Activated T-cell treated with anti-CD3 and anti-CD28 coated beads, Interleukin-2, amount 50 U/mL, for 24 hours (primary cell): ENCODE measurements at places on chromosomes 1 and 21.

DNA sequence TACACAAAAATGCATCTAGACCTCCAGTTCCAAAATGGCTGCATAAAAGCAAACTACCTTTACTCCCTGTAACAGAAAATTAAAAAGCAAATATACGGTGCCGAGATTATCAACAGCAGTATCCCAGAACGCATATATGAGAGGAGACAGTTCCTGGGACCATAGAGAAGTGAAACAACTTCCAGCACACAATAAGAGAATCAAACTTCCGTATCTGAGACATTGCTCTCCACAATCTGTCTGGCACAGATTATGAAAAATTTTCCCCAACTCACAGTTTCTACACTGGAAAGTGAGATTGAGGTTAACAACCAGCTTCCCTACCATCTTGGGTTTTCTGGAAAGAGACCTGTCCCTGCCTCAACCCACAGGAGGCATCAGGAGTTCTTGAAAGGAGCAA, 47.2 kb upstream of the ST6GALNAC3 start:
- H3K27ac ChIP-seq: no peak overlapping the region
- no peak overlapping the region for H3K4me3 ChIP-seq
- H3K4me1 ChIP-seq: peaks cover 16% of the 10 kb centered on the region

DNA sequence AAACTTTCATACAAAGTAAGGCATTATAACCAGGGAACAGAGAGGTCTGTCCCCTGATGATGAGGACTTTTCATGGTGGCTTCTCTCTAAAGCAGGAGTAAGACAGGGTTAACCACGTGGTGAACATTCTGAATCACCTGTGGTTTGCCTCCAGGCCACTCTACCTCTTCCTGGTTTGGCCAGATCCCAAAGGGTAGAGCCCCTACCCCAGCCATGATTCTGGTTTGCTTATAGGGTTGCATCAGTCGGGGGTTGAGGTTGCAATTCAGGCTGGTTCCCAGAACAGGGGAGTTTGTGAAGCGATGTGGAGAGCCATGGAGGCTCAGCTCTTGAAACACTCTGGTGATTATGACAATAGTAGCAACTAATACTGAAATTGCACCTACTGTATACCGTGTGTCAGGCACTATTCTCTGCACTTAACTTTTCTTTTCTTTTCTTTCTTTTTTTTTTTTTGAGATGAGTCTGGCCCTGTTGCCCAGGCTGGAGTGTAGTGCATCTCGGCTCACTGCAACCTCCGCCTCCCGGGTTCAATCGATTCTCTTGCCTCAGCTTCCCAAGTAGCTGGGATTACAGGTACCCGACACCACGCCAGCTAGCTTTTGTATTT, 8.3 kb downstream of the CNR2 start:
- peaks cover 37% of the 10 kb centered on the region for H3K4me1 ChIP-seq
- peaks cover 58% of the 10 kb centered on the region for H3K27me3 ChIP-seq
- no peak overlapping the region for H3K4me3 ChIP-seq
- DNase-seq: no peak
- H3K36me3 ChIP-seq: no peaks in the 10 kb centered on the region

DNA sequence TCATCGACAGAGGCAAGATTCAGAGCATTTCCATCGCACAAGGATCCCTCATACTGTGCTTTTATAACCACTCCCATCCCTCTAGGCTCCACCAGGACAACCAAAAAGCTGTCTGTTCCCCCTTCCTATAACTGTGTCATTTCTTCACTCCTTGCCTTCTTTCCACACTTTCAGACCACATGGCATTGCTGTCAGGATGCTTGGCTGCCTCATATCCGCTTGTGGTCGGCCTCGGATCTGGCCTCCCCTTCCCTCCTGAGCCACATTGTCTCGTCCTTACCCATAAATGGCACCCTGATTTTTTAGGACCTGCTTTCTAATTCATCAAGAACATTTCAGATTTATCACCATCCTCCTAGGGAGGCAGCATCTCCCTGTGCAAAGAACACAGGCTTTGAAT, 80.5 kb downstream of the HIVEP3 start:
- no peak overlapping the region for H3K27ac ChIP-seq
- no peak for DNase-seq
- peaks cover 8% of the 10 kb centered on the region for H3K4me1 ChIP-seq
- no peaks in the 10 kb centered on the region for H3K27me3 ChIP-seq

GRCh38 chr1:201022820-201023516, 546 bp downstream of the KIF21B start:
- H3K4me3 ChIP-seq: peak overlapping the region; percentile 92
- DNase-seq: peak; percentile 68
- H3K27me3 ChIP-seq: no peaks in the 10 kb centered on the region
- peaks cover 87% of the 10 kb centered on the region for H3K4me1 ChIP-seq

DNA sequence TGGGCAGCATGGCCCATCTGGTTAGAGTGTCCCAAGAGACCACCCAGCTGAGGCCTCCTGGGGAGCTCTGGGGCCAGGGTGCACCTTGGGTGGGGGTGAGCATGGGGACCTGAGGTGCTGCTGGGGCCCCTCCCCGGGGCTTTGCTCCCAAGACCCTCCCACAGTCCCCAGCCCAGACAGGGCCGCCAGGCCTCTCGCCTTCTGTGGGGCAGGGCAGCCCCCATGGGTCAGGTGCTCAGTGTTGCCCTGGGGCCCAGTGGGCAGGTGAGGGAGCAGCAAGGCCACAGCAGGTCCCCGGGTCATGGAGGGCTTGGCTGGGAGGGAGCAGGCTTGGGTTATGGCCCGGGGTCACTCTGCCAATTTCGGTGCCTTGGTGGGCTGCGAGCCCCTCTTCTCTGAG, 24.5 kb upstream of the PEX10 start:
- DNase-seq: no peak
- no peak overlapping the region for H3K27ac ChIP-seq
- no peaks in the 10 kb centered on the region for H3K27me3 ChIP-seq
- H3K4me3 ChIP-seq: no peak overlapping the region
- H3K4me1 ChIP-seq: no peaks in the 10 kb centered on the region

GRCh38 chr1:209756615-209757445, 977 bp downstream of the TRAF3IP3 start:
- peak overlapping the region; percentile 90 for H3K4me3 ChIP-seq
- peaks cover 79% of the 10 kb centered on the region for H3K4me1 ChIP-seq
- no peaks in the 10 kb centered on the region for H3K27me3 ChIP-seq
- peak overlapping the region; percentile 95 for H3K27ac ChIP-seq

DNA sequence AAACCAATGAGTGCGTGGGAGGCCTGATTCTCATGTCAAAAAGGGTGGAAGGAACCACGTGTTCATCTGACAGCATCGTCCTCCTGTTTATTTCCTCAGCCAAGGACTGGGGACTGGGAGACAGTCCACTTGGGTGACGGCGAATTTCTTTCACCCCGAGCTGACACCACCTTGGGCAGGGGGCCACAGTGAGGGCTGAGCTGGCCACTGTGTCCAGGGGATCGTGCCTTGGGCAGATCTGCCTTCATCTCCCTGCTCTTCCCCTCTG, 122.1 kb downstream of the SIM2 start:
- no peak overlapping the region for H3K27ac ChIP-seq
- H3K4me1 ChIP-seq: peaks cover 2% of the 10 kb centered on the region
- no peak for DNase-seq
- no peaks in the 10 kb centered on the region for H3K27me3 ChIP-seq
- H3K4me3 ChIP-seq: no peak overlapping the region

DNA sequence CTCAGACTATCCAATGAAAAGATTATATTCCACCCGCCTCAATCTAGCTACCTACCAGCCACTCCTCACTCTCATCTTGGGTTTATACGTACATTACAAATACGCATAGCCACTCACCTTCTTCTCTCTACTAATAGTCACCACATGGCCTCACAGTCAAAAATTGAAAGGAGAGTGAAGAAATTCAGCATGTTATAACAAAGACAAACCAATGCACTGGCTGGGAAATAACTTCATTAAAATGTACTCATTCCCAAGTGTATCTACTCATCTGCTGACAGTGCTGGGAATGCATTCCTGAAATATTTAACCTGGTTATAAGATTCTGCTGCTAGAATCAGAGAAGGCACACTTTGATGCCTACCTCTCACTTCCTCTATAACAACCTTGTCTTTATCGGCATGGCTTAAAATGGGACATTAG, 6.5 kb downstream of the ZNF644 start:
- DNase-seq: no peak
- no peaks in the 10 kb centered on the region for H3K27me3 ChIP-seq
- H3K27ac ChIP-seq: no peak overlapping the region
- peaks cover 84% of the 10 kb centered on the region for H3K4me1 ChIP-seq

DNA sequence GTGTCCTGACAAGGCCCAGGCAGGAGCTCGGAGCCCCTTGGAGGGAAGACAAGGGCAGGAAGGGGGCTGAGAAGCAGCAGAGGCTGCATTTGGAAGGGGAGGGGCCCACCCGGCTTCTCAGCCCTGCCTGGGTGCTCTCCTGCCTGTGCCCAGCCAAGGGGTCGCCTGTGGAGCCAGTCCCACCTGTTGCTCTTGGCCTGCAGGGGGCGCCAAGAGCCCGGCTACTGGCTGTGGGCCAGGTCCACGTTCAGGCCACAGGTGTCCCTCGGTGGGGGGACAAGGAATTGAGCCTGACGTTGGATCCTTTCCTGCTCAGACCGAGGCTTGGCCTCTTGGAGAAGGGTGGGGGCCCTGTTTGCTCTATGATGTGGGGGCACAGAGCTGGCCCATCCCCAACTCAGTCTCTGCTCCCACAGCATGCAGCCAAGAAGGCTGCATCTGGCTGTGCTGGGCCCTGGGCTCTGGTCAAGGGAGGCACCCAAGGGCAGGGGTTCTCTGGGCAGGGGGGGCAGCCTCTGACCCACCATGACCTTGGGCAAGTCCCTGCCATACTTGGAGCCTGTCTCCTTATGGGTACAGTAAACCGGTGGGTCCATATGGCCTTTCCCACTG, 10.9 kb downstream of the WNT4 start:
- DNase-seq: peak; percentile 75
- peaks cover 8% of the 10 kb centered on the region for H3K27me3 ChIP-seq
- no peaks in the 10 kb centered on the region for H3K4me1 ChIP-seq
- H3K36me3 ChIP-seq: no peaks in the 10 kb centered on the region

GRCh38 chr1:110734133-110734680, 59.5 kb upstream of the KCNA3 start:
- no peaks in the 10 kb centered on the region for H3K4me1 ChIP-seq
- H3K36me3 ChIP-seq: no peaks in the 10 kb centered on the region
- H3K27ac ChIP-seq: no peak overlapping the region
- DNase-seq: no peak

GRCh38 chr1:246641394-246641793, 75.1 kb downstream of the CNST start:
- H3K4me3 ChIP-seq: no peak overlapping the region
- peaks cover 44% of the 10 kb centered on the region for H3K36me3 ChIP-seq
- H3K4me1 ChIP-seq: peaks cover 3% of the 10 kb centered on the region
- no peak for DNase-seq
- no peaks in the 10 kb centered on the region for H3K27me3 ChIP-seq

DNA sequence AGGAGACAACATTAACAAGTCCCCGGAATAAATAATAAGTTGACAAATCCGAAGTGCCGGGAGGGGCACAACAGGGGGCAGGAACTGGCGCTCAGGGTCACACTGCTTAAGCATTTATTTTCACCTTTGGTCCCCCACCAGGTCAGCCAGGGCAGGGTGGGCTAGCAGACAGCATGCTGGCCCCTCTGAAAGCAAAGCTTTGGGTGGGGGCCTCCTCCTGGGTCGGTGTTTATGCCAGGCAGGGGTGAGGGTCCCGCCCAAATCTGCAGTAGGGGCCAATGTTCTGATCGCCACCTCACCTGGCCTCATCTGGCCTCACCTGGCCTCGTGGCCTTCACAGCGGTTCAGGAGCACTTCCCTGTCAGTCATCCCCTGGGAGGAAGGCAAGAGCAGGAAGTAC, 8.2 kb upstream of the FAM131C start:
- H3K27me3 ChIP-seq: no peaks in the 10 kb centered on the region
- H3K36me3 ChIP-seq: no peaks in the 10 kb centered on the region
- no peak overlapping the region for H3K4me3 ChIP-seq
- DNase-seq: no peak

DNA sequence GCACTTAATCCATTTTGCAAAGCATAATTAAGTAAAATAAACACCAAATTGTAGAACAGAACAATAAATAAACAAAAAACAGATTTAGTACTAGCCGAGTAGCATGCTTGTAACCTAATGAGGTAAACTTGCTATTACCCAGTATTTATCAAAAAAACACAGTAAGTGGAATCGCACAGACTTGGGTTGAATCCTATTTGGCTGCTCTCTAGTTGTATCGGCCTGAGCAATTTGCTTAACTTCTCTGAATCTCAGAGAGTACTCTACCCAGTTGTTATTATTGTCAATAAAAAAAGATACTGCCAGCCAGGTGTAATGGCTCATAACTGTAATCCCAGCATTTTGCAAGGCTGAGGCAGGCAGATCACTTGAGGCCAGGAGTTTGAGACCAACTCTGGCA, 664.3 kb downstream of the ADGRL2 start:
- H3K36me3 ChIP-seq: no peaks in the 10 kb centered on the region
- no peaks in the 10 kb centered on the region for H3K27me3 ChIP-seq
- H3K27ac ChIP-seq: no peak overlapping the region
- H3K4me3 ChIP-seq: no peak overlapping the region
- no peaks in the 10 kb centered on the region for H3K4me1 ChIP-seq

GRCh38 chr1:171606402-171606941, 15.6 kb upstream of the MYOCOS start:
- H3K27ac ChIP-seq: no peak overlapping the region
- H3K4me1 ChIP-seq: no peaks in the 10 kb centered on the region
- no peaks in the 10 kb centered on the region for H3K27me3 ChIP-seq
- no peak overlapping the region for H3K4me3 ChIP-seq

DNA sequence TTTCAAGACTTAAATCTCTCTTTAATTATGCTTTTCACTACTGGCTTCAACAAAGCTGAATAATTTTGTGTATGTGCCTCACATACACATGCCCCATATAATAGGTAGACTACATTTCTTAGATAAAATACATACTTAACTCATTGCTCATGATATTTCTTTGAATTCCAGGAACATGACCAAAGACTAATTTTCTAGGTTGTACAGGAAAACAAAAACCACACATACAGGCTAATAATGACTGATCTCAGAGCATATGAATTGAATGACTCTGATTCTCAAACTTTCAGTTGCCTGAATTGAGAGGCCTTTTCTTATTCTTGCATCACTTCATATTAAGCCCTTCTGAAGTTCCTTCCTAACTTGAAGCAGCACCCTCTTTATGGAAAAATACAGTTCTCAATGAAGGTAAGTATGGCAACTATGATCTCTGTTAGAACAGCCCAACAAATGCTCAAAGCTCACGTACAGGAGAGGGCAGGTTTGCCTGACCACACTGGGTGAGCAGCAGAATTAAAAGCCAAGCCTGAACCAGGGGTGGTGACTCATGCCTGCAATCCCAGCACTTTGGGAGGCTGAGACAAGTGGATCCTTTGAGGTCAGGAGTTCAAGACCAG, 22.6 kb upstream of the UAP1 start:
- H3K4me3 ChIP-seq: no peak overlapping the region
- DNase-seq: no peak
- peaks cover 11% of the 10 kb centered on the region for H3K4me1 ChIP-seq
- peak overlapping the region; percentile 81 for H3K27ac ChIP-seq

GRCh38 chr21:45966791-45967394, 14.7 kb upstream of the COL6A1 start:
- H3K4me1 ChIP-seq: no peaks in the 10 kb centered on the region
- peaks cover 19% of the 10 kb centered on the region for H3K27me3 ChIP-seq
- H3K27ac ChIP-seq: no peak overlapping the region
- H3K4me3 ChIP-seq: no peak overlapping the region
- DNase-seq: no peak

- no peak for DNase-seq
- H3K4me1 ChIP-seq: no peaks in the 10 kb centered on the region
- H3K36me3 ChIP-seq: no peaks in the 10 kb centered on the region
- H3K27ac ChIP-seq: no peak overlapping the region
Observed at GRCh38 chr1:36919491-36920145, 114.7 kb downstream of the GRIK3 start.
